ENCODE measurements at places on chromosomes 6 and 20.

DNA sequence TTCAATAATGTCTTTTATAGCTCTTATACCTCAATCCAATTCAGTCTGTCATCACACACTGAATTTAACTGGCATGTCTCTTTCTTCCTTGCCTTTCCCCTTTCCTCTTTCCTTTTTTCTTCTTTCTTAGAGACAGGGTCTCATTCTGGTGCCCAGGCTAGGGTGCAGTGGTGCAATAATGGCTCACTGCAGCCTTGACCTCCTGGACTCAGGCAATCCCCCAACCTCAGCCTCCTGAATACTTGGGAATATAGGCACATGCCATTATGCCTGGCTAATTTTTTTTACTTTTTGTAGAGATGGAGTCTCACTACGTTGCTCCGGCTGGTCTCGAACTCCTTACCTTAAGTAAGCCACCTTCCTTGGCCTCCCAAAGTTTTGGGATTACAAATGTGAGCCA lies 65.9 kb downstream of the CBFA2T2 start:
- no peak for DNase-seq

DNA sequence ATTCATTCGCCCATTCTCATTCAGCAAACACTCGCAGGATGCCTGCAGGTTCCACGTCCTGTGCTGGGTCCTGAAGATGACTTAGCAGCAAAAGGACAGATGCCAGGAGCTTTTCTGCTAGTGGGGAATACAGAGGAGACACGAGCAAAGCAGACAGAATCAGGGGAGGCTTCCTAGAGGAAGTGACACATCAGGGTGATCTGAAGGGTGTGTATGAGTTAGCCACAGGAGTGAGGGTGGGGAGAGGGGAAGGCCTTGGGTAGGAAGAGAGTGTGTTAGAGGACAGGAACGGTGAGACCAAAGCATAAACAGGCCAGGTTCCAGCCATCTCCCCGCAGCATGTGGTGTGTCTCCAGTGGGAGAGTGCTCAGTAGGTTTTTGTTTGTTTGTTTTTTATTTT lies 73.4 kb upstream of the GTSF1L start:
- DNase-seq: no peak

DNA sequence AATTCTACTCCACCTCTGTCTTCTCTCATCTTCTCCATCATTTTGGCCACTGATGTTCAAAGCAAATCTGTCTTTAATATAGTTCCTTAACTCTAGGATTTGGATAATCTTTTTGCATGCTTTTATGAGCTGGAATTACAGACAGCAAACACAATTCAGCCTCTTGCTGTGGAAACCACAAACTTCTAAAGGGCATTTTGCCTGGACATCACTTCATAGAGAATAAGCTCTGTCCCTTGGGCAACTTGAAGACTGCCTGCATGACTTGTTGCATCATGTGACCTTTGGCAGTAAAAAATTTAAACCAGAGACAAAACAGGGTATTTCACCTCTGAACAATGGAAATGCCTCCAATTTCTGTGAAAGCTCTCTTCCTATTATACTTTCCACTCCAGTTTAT lies 74.1 kb upstream of the HDDC2 start:
- no peak for DNase-seq

GRCh38 chr6:168304752-168305015 lies 14.9 kb downstream of the DACT2 start:
- no peak for DNase-seq

- DNase-seq: no peak
Measured at GRCh38 chr20:12957968-12958367, 50.8 kb upstream of the SPTLC3 start.

DNA sequence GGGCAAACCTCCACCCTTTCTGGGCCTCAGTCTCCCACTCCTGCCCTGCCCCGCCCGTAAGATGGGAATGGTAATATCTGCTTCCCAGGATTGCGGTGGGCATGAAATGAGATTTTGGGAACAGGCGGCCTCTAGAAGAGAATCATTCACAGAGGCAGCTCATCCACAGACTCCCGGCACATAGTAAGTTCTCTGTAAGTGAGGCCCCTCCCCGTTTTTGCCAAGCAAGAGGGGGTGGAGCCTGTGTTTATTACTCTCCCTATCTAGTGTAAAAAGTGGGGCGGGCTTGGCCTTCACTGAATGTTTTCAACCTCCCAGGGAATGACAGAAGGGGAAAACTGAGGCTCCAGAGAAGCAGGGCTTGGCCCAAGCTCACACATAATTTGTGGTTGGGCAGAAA lies 20.0 kb downstream of the SUN5 start:
- no peak for DNase-seq

DNA sequence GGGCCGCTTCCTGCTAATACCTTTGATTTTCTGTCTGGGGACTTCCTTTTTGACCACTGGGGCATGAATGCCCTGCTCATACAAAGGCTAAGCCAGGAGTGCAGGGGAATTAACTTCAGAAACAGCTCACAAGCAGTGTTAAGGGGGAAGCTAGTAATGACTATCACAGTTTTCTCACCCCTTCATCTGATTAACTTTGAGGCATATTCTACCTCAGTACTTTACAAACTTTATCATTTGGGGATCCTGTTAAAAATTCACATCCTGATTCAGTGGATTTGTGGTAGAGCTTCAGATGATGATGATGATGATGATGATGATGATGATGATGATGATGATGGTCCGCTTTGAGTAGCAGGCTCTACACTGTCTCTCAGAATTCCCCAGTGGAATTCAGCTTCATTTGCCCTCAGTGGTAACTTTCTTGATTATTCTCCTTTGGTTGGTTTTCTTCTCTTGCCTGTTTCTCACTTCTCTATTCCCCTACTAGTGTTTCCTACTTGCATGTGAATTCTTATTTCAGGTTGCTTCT lies 78.4 kb upstream of the TMEM170B start:
- DNase-seq: no peak

DNA sequence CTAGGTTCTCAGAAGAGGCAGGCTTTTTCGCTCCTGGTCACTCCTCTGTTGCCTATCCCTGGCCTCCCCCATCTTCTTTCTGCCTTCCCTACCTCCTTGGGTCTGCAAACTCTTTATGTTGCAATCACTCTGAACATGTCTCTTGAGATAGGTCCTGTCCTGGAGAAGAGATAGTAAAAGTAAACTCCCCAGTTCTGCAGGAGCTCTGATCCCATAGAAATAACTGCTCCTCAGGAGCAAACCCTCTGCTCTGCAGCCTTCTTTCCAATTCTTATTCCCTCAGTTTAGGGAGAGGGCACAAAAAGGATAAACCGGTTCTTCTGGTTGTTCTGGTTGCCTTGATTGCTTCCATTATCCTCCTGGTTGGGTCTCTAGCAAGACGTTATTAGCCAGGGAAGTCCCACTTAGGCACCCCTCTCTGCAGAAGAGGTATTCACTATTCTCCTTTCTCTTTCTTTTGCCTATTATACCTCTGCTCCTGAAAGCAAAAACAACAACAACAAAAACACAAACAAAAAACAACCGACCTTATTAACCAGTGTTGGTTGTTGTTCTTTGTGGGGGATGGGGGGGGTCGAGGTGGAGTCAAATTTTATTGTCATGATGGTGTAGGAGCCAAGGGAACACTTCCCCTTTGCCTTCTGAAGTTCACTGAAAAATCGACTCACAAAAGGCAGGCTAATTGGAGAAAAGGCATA lies 973 bp downstream of the TRIM38 start:
- no peak for DNase-seq

DNA sequence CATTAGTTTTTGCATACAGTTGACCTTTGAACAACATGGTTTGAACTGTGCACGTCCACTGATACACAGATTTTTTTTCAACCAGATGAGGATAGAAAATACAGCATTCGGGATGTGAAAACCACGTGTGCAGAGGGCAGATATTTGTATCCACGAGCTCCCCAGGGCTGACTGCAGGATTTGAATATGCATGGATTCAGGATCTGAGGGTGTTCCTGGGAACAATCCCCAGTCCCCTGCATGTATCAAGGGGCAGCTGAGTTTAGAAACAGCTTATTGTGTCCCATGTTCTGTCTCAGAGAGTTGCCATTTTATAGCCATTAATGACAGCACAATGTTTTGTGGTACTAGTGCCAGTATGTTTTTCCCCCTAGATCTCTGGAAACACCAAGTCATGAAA lies 53.6 kb downstream of the CD164 start:
- no peak for DNase-seq

DNA sequence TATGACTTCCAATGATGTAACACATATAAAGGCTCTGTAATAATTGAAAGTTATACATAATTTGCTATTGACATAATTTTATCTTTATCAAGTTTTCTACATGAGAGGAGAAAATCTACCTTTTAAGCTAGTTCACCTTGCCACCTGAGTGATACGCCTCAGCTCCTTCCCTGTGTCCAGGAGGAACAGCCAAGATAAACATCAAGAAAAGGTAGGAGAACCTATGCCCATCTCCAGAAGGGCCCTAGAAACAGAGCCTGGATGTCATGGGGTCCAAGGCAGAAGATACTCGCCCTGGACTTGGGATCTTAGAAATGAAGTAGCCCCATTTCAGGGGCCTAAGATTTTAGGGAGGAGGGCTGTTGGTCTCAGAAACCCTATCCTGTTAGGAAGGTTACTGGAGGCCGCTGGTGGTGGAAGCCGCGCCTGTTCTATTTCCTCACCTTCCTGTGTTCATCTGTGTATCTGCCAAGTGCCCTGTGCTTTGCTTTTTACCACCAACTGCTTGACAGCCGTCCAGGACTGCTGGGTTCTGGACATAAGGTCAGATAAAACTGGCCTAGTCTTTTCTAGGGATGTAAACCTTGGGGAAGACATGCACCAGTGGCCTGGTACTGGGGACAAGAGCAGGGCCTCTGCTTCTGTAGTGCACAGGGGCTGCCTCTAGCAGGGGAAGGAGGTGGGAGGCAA lies 178.5 kb downstream of the ARID1B start:
- no peak for DNase-seq

DNA sequence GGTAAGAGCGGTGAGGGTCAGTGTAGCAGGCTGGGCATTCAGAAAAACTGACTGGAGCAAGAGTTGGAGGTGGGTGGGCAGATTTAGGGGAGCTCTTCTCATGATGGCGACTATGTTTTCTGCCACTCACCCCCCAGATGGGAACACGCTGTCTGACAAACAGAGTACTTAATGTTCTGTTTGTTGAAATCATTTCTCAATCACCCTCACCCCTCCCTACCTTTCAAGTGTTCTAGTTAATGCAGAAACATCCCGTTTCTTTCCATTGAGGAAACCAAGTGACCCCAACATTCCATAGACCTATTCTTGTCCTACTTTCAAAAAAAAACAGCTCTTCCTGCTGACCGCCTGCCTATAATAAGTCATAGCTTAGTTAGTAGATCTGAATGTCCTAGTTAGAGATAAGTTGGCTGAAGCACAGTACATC lies 132.5 kb upstream of the NEDD9 start:
- no peak for DNase-seq

- DNase-seq: no peak
Measured at GRCh38 chr6:41518118-41518517, 28.1 kb upstream of the FOXP4 start.

GRCh38 chr6:138535728-138536455 lies 36.6 kb upstream of the NHSL1 start:
- no peak for DNase-seq

GRCh38 chr6:40948570-40948969 lies 90.5 kb downstream of the UNC5CL start:
- DNase-seq: no peak

DNA sequence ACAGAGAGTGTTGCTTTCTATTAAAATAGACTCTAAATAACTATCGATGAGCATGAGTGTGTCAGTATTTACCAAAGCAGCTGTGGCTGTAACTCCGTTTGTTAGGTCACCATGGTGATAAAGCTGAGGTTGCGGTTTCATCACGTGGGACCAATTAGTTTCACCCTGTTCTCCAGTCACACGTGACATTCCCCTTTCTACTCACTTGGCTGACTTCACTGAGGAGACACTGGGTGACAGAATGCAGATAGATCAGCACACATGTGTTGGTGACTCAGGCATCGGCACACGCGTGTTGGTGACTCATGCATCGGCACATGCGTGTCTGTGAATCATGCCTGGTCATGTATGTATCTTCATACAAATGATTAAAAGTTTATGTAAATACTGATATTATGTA lies 285.4 kb downstream of the THBS2 start:
- no peak for DNase-seq

- no peak for DNase-seq
Measured at GRCh38 chr6:70099732-70100131, 203.2 kb downstream of the COL9A1 start.

DNA sequence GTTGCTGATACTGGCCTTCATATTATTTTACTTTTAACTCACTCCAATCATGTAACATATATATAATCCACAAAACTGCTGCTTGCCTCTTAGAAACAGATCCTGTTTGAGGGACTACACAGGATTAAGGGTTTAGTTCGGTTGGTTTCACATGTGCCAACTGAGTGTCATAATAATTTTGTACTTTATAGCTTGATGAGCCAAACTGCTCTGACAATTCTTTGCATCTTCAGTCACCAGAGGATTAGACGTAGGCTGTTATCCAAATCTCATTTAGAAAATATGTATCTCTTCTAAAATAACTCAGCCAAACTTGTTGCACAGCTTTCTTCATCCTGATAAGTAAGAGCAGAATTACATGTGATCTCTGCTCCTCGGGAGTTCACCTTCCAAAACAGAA lies 643.6 kb upstream of the PTCHD4 start:
- DNase-seq: no peak

DNA sequence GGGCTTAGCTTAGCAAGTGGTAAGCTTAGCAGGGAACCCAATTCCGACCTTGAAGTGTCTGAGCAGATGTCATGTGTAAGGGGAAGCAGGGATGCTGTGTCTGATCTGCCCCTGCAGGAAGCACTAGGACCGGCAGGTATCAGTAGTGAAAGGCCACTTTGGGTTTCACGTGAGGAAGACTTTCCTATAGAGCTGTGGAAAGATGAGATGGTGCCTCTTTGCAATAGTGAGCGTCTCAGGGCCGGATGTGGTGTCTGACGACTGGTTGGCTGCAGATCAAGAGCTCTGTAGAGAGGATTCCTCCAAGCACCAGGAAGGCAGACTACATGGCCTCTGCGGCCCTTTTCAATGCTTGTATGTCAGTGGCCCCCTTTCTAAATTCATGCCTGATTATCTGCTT lies 98.3 kb downstream of the TIAM2 start:
- no peak for DNase-seq

GRCh38 chr20:40925829-40926510 lies 102.7 kb upstream of the TOP1 start:
- no peak for DNase-seq

- DNase-seq: no peak
Measured at GRCh38 chr20:7994809-7995208, 24.8 kb downstream of the TMX4 start.

GRCh38 chr6:453152-453551 lies 61.6 kb downstream of the IRF4 start:
- DNase-seq: peak; percentile 64

DNA sequence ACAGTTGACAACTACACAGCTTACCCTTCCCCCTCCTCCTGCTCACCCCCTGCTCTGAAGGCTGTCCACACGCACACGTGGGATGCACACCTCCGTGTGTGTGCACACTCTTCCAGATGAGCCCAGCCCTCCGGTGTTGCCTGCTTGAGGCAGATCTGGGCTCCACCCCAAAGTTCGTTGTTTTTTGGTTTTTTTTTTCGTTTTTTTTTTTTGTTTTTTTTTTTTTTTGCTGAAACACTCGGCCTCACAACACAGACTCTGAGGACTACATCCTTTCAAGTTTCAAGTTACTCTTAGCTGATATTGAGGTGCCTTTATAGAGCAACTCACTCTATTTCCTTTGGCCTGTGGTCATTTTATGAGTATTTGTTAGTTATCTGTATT lies 88.2 kb downstream of the RREB1 start:
- no peak for DNase-seq

Data from caudate nucleus (tissue), 63 donors.